ENCODE measurements at places on chromosomes 6 and 20. TPM values are rescaled to one million over a fixed set of nuclear protein-coding genes. Genes with fewer than 3 reads are reported as not detected.

The GLYATL3 gene
- total RNA-seq, result not detected

The FHL5 gene
- 9.6 TPM for total RNA-seq

The CLPSL2 gene
- total RNA-seq, result not detected

The CCND3 gene
- total RNA-seq, result 62.4 TPM

The DIDO1 gene
- 39.1 TPM for total RNA-seq

The ADTRP gene
- total RNA-seq, result 0.21 TPM

The ELOVL2 gene
- total RNA-seq, result 1.2 TPM

The CLPSL1 gene
- not detected for total RNA-seq

The OVOL2 gene
- total RNA-seq, result not detected

The KCNQ5 gene
- total RNA-seq, result 0.44 TPM

The CFAP61 gene
- total RNA-seq, result 1.0 TPM

The C20orf144 gene
- 0.29 TPM for total RNA-seq

The CNR1 gene
- 2.4 TPM for total RNA-seq

The LSM2 gene
- 24.3 TPM for total RNA-seq

The SYCP2 gene
- total RNA-seq, result 1.8 TPM

The BLOC1S5 gene
- total RNA-seq, result 10.7 TPM

The EMILIN3 gene
- 0.44 TPM for total RNA-seq

The DEF6 gene
- 2.5 TPM for total RNA-seq

The GSTA3 gene
- total RNA-seq, result not detected

The DLK2 gene
- total RNA-seq, result 0.68 TPM

The SGK2 gene
- 10.9 TPM for total RNA-seq

The CALHM4 gene
- not detected for total RNA-seq

The ARG1 gene
- total RNA-seq, result 0.50 TPM

The PHACTR3 gene
- total RNA-seq, result 6.9 TPM

The ZGPAT gene
- 18.6 TPM for total RNA-seq

The ELOVL4 gene
- 0.58 TPM for total RNA-seq

The NELFE gene
- total RNA-seq, result 53.7 TPM

The AHCY gene
- 49.2 TPM for total RNA-seq

The SOX4 gene
- 7.7 TPM for total RNA-seq

The WFDC10B gene
- total RNA-seq, result not detected

The KCNK5 gene
- total RNA-seq, result 1.2 TPM

The SYNDIG1 gene
- total RNA-seq, result 28.4 TPM

The ENPP1 gene
- 3.9 TPM for total RNA-seq

The OR2H1 gene
- not detected for total RNA-seq

The DNMT3B gene
- total RNA-seq, result 0.65 TPM

The FOXQ1 gene
- not detected for total RNA-seq

The RBBP8NL gene
- not detected for total RNA-seq

The EDEM2 gene
- 25.6 TPM for total RNA-seq

The TMEM200A gene
- 0.29 TPM for total RNA-seq

The PSMB9 gene
- 25.9 TPM for total RNA-seq

The CGAS gene
- 2.2 TPM for total RNA-seq

The CYP39A1 gene
- 5.4 TPM for total RNA-seq
